ENCODE measurements at places on chromosomes 4 and X.

DNA sequence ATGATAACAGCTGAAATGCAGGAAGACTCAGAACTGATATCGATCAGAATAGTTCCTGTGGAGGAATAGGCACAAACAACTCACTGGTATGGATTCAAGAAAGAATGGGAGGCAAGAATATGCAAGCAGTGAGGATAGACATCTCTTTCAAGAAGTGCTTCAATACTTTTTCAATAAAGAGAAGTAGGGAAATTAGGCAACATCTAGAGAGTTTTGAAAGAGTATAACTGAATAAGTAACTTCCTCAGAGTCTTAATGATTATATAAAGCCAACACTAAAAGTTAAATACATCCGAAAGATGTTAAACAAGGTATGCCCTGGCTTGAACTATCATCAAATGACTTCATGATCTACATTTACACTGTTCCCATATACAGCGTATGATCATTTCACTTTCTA, 1443.0 kb downstream of the PCDH7 start:
- no peak for DNase-seq

DNA sequence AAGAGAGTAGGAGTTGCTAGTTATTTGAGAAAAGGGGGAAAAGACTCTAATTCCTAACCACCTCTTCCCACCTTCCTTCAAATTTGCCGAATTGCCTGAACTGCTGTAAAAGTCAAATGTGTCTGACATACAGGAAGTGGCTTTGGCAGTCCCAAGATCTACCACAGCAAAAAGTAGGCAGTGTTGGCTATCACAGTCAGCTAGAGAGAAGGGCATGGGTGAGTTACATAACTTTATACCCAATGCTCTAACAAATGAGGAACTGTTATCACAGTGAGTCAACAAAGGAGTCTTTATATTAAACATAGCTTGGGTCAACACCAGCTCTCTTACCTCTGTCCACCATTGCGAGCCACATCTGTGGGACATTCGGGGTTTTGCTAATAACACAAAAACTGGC, 2.4 kb upstream of the MBNL3 start:
- no peak for DNase-seq

- no peak for DNase-seq
Measured at GRCh38 chrX:108399418-108400165, 38.6 kb downstream of the COL4A6 start.

GRCh38 chr4:145760176-145760575, 80.2 kb downstream of the C4orf51 start:
- DNase-seq: no peak

GRCh38 chr4:82223715-82224114, 150.1 kb downstream of the HNRNPD start:
- no peak for DNase-seq
